ENCODE measurements at places on chromosomes 7 and 10.

DNA sequence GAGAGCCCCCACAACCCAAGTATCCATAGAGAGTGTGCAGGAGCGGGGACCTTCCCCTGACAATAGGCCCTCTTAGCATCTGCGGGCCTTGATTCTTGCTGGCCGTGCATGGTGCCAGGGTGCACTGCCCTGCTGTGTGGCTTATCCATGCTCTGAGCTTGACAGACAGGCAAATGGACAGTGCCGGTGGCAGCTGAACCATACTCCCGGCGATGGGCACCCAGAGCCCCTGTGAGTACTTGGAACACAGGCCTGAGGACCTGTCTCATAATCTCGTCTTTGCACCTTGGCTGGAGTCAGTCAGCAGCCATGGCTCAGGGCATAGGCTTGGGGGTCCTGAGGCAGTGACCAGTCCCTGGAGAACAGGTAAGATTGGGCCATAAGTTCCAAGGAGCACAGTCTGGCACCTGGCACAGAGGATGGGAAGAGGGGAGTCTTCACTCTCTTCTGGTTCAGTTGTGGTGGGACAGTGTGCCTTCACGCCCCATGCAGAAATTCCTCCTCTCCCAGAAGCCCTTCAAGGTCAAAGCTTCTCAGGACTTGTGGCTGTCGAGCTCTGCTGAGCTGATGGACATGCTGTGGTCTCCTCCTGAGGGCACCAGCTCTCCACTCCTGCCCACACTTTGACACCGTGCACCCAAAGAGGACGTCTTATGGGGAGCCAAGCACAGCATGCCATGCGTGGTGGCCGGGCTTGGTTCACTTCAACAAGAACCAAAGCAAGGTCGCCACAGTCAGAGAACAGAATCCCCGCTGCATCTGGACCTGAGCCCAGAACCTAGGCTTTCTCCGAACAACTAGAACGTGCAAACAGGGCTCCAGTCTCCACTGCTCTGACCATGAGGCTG is 59.4 kb upstream of the CAMK2B start:
- no peak for DNase-seq

GRCh38 chr7:126574276-126575250 is 678.2 kb downstream of the GRM8 start:
- no peak for DNase-seq

DNA sequence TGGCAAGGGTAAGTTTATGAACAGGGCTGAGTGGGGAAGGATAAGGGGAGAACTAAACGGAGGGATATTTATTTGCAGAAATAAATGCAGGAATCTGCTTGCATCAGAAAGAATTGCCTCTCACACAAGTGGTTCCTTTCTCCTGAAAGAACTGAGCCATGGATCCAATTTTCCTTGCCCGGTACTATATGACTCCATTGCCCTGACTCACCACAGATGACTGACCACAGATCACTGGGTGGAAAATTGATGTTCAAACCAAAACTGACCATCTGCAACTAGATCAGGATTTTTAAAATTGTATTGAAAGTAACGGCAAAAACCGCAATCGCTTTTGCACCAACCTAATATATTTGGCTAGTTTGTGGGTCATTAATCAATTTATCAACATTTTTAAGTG is 6.2 kb upstream of the MACC1 start:
- DNase-seq = no peak

DNA sequence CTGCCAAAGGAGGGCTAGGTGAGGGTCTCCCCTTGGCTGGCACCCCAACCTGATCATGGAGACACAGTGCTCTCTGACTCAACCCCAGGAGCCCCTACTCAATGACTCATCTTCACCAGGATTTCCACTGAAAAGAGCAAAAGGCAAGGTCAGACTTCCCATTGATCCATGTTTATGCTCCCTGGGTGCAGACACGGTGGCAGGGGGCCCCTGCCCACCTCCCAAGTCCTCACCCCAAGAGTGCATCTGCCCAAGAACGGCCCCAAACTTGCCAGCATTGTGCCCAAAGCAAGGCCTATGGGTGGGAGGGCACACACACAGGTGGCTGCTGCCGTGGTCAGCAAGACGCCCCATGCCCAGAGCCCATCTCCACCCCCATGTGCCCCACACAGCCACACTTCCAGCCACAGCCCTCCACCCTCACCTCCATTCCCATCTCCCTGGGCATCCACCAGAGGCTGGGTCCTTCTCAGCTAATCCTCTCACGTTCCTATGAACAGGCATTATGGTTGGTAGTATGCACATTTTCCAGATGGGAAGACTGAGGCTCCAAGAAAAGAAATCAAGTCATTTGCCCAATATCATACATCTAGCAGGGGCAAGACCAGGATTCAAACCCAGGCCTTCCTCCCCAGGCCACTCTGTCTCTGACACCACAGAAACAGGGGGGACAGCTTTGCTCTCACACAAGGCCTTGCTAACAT is 31.3 kb downstream of the FAM53B start:
- DNase-seq = no peak

DNA sequence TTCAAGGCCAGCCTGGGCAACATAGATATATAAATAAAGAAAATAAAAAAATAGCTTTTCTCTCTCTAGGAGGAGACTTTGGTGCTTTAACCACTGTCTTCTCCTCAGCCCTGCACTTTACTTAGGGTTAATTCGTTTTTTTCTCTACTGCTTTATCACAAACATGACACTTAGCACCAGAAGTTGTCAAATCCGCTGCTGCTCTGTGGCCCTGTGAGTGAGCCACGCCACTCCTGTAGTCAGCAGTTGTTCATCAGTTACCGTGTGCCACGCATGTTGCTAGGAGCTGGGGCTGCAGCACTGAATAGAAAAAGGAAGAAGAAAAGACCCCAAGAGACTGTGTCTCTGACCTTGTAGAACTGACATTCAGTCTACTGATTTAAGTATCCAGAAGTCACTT is 232.6 kb downstream of the CELF2 start:
- DNase-seq = no peak

- no peak for DNase-seq
These were observed 23.5 kb upstream of the ORC5 start for GRCh38 chr7:104231054-104232046.

GRCh38 chr7:128827248-128827958 is 2.8 kb upstream of the FLNC start:
- DNase-seq = no peak

DNA sequence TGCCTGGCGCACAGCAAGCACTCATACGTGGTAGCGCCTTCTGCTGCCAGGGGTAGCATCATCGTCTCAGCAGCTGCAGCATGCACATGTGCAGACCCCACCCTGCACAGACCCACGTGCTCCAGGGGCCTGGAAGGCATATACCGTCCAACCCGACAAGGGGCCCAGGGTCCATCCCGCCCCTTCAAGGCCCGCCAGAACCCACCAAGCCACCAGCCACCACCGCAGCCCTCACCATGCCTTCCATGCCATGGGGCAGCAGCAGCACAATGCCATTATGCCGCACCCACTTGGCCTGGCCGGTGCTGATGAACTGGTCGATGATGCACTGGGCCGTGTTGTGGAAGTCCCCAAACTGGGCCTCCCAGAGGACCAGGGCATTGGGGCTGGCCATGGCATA is 22.7 kb downstream of the OGDHL start:
- DNase-seq = no peak

- no peak for DNase-seq
These were observed 148.0 kb downstream of the BICC1 start for GRCh38 chr10:58660575-58661255.

- no peak for DNase-seq
These were observed 165.7 kb downstream of the ELMO1 start for GRCh38 chr7:37282927-37283326.

GRCh38 chr10:124509880-124510632 is 48.4 kb downstream of the LHPP start:
- DNase-seq = no peak

GRCh38 chr7:17432793-17433192 is 134.3 kb downstream of the AHR start:
- no peak for DNase-seq

DNA sequence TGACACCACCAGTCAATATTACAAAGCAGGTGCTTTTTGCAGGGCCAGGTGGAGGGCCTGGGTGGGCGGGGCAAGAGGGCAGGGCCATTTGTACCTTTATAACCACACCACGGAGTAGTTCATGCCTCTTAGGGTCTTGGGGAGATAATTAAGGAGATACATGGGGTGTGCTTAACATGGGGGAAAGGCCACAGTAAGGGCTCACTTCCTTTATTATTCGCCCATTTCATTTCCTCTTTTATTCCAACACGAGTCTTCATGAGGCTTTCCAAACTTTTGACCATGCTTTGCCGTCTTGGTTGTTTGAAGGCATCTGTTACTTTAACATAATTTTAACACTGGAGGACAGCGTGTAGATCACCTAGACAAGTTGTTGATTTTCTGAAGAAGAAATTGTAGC is 33.3 kb upstream of the LYZL2 start:
- DNase-seq = no peak

DNA sequence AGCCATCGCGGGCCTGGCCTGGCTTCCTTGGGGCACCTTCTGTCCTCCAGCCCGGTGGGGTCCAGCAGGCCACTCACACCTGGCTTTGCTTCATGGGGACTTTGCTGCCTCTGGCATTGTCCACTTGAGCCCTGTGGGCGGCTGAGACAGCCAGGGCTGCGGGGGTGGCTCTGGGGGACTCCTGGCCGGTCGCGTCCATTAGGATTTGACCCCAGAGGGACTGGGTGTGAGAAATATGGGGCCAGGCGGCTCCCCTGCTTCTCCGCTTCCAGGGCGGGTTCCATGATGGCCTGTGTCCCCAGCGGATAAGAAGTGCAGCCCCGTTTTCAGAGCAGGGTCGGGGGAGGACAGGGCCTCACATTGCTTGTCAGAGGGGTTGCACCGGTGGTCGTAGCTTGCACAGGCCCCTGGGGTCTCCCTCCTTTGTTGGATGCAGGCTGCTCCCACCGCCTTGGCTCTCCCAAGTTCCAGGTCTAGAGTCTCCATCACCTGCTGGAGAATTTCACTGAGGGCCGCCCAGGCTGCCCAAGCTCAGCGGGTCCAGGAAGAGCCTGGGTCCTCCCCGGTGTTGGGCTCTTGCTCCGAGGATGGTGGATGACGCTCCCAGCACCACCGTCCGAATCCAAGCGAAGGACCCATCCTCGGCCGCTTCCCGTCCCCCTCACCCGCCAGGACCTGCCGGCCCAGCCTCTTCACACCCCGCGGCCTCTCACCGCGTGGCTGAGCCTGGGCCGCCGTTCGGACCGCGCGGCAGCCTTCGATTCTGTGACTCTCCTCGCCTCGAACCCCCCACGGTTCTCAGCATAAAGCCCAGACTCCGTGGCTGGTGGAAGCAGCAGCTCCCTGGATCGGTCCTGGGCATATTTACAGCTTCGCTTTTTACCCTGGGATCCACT is 140.1 kb downstream of the DYNC2I1 start:
- no peak for DNase-seq

- no peak for DNase-seq
These were observed 37.0 kb upstream of the TMEM72 start for GRCh38 chr10:44874166-44874565.

DNA sequence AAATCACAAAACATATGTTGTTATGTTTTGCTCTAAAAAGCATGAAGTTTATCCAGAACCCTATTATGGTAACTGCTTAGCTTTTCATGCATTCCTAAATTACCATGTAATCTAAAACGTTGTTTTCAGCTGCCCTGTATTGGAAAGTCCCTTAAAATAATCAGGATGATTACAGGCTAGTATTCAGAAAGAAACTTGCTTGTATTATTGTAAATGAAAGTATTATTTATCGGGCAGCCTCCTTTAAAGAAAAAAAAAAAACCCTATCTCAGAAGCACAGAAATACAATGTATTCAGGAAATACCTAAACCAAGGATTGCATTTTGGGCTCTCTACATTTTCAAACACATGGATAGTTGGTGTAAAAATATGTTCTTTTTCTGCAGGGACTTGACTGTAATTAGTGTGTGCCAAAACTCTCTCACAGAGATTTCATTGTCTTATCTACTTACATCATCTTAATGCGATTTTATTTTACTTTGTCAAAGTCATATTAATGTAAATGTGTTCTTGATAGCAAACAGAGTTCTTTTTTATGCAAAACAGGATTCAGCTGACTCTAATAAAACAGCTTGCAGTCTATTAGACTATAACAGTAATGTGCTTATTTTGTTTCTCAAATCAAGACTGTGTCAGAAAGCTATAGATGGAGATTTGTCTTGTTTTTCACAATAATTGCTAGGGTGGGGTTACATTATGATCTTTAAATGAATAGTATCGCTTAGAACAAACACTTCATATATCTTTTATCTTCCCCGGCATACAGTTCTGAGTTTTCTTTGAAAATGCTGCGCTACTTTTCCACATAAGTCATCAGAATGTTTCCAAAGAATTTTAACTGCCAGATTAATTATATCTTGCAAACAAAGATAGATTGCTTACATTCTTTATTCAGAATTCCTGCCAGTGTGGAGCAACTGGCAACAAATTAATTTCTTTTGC is 65.3 kb upstream of the ARID5B start:
- no peak for DNase-seq

DNA sequence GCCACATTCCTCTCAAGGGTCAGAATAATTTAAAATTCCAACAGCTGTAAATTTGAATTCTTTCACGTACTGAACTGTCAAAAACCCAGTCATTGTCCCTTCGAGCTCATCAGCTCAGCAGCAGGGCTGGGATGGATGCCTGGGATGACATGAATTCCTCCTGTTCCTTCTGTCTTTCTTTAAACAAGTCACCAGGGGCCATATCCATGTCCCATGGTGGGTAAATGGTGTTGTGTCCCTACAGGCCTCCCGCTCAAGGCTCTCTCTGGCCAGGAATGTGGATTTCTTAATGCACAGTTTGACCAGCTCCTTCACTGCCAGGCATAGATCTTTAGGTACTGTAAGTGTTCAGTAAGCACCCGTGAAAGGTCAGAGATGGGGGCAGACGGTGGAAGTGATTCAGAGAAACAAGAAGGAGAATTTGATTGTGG is 13.8 kb upstream of the TECPR1 start:
- no peak for DNase-seq

DNA sequence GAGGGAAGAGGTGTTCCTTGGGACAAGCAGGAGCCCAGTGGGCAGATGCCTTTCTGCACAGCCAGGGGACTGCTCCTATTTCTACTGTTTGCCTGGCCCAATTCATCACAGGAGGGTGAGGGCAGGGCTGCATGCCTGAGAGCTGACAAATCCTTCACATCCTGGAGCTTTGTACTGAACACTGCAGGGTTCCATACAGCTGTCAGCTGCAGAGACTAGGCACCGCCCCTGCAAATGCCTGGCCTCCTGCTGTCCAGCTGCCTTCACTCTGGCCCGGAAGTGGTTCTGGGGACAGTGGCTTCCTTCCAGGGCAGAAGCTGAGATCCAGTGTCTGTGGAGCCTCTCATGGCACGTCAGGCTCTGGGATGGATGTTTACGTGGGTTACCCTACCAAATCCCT is 470.7 kb downstream of the DNAJB6 start:
- no peak for DNase-seq

GRCh38 chr10:125156739-125157480 is 3.5 kb downstream of the CTBP2 start:
- DNase-seq = no peak

GRCh38 chr10:43843321-43844101 is 194.8 kb upstream of the ZNF32 start:
- no peak for DNase-seq

GRCh38 chr10:58641095-58641531 is 128.4 kb downstream of the BICC1 start:
- no peak for DNase-seq
